CD4-positive, CD25-positive, alpha-beta regulatory T cell (primary cell): ENCODE measurements at places on chromosomes 3 and 15. TPM values are rescaled to one million over a fixed set of nuclear protein-coding genes. Genes with fewer than 3 reads are reported as not detected.
A peak's percentile ranks its signal among the peaks of the same experiment; 100 is the strongest.

The CSPG5 gene
- polyA plus RNA-seq: not detected

The THSD4 gene
- polyA plus RNA-seq: not detected

GRCh38 chr3:187832202-187832601 is 86.9 kb upstream of the BCL6 start:
- H3K27me3 ChIP-seq: no peaks in the 10 kb centered on the region
- DNase-seq: peak; percentile 52
- H3K4me3 ChIP-seq: no peak overlapping the region
- H3K27ac ChIP-seq: no peak overlapping the region
- no peaks in the 10 kb centered on the region for H3K36me3 ChIP-seq

- H3K27me3 ChIP-seq: no peaks in the 10 kb centered on the region
- peaks cover 11% of the 10 kb centered on the region for H3K4me1 ChIP-seq
- H3K4me3 ChIP-seq: peak overlapping the region; percentile 94
Measured at GRCh38 chr3:4302747-4303146, 422 bp upstream of the SETMAR start.

GRCh38 chr3:81965696-81966095 is 204.3 kb upstream of the GBE1 start:
- no peak overlapping the region for H3K4me3 ChIP-seq
- no peaks in the 10 kb centered on the region for H3K4me1 ChIP-seq
- H3K36me3 ChIP-seq: no peaks in the 10 kb centered on the region
- no peak overlapping the region for H3K27ac ChIP-seq
- no peaks in the 10 kb centered on the region for H3K27me3 ChIP-seq

GRCh38 chr15:53565721-53566120 is 193.7 kb downstream of the WDR72 start:
- H3K4me1 ChIP-seq: no peaks in the 10 kb centered on the region
- H3K27ac ChIP-seq: no peak overlapping the region
- no peak for DNase-seq
- no peak overlapping the region for H3K4me3 ChIP-seq
- no peaks in the 10 kb centered on the region for H3K36me3 ChIP-seq
